ENCODE measurements at places on chromosomes 16 and 17.

DNA sequence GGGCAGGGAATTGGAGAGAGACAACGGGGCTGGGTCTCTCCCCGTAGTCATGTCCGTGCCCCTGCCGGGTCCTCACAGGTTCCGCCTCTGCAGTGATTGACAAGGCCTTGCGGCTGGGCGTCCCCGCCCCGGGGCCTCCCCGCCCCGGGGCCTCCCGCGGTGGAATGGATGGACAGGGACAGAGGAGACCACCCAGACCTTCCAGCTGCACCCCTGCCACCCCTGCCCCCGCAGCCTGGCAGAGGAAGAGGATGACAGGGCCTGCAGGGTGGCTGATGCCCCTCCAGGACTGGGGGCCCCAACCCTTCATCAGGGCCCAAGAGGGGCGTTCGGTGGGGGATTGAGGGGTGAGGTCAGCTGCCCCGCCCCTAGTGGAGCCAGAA lies 216.4 kb upstream of the CIBAR2 start:
- no peak for DNase-seq

DNA sequence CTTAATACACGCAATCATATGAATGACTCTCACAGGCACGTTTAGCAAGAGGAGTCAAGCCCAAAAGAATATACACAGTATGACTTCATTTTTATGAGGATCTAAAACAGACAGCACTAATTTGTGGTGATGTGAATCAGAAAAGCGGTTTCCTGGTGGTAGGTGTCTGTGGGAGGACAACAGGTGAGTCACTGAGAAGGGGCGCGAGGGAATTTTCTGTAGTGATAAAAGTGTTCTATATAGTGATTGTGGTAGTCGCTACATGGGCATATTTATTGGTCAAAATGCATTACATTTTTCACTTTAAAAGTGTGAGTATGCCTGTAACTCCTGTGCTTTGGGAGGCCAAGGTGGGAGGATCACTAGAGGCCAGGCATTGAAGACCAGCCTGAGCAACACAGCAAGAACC lies 7.6 kb upstream of the TNRC6A start:
- no peak for DNase-seq

- peak; percentile 62 for DNase-seq
Measured at GRCh38 chr17:37488607-37489196, 989 bp upstream of the DUSP14 start.

- no peak for DNase-seq
Measured at GRCh38 chr17:34163123-34163522, 92.0 kb upstream of the CCL2 start.

- DNase-seq = no peak
Measured at GRCh38 chr17:55320594-55321426, 56.0 kb downstream of the HLF start.

DNA sequence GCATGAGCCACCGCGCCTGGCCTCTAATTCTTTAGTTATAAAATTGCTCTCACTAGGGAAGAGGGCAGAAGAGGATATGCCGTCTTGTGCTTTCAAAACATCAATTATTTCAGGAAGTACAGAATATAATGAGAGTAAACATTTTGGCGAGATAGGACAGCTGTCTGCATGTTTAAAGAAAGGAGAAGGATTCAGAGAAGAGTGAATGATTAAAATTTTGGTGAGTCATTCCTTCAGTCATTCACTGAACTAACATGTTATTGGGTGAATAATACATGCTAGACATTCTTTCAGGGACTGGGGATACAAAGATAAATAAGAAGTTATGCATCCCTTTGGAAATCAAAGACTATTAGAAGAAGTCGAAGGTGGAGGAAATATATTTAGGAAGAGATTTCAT lies 590.3 kb upstream of the GOT2 start:
- DNase-seq = no peak

DNA sequence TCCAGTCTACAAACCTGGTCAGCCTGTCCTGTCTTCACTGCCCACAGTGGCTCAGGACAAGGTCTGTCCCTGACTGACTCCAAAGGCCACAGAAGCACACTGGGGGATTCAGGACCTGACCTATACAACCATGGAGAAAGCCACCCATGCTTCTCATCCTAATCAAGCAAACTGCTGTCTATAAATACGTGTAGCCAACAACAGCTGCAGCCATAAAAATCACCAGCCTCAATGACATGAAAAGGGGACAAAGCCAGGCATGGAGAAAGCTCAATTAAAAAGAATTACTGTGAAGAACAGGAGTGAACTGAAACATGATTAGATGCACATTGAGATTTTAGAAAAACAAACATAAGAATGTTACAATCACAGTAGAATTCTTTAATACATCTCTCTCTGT lies 170.1 kb downstream of the CDK5R1 start:
- no peak for DNase-seq

GRCh38 chr16:965036-965395 lies 5.8 kb downstream of the LMF1 start:
- no peak for DNase-seq

DNA sequence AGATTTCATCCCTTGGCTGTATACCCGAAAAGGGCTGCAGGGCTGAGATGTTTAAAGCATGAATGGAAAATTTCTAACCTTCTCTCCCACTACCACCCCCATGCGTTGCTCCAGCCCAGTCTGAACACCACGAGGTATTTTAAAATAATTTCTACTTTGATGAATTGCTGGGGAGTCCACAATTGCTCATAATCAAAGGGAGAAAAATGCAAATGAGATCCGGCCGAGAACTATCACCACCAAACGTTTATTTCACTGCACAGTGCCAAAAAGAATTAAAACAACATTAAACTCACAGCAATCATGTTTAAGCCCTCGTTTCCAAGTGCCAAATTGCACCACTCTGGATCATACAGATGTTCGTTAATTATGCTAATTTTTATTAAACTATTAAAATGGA lies 36.7 kb downstream of the SNX11 start:
- no peak for DNase-seq

DNA sequence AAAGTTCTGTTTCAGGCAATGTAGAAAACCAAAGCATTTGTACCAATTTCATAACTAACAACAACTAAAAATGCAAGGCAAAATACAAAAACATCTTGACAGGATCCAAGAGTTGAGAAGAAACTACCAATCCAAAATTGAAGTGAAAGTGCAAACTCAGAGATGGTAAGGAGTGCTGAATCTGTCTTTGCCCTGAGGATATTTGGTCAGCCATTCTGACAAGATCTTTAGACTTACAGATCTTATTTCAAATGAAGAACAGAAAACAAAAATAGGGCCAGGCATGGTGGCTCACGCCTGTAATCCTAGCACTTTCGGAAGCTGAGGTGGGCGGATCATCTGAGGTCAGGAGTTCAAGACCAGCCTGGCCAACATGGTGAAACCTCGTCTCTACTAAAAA lies 412.8 kb downstream of the ZFHX3 start:
- no peak for DNase-seq

- no peak for DNase-seq
Measured at GRCh38 chr16:88809068-88809675, 2.6 kb downstream of the APRT start.

- DNase-seq = no peak
Measured at GRCh38 chr16:51184702-51185433, 33.8 kb upstream of the SALL1 start.

- DNase-seq = no peak
Measured at GRCh38 chr16:708959-709358, 3.4 kb upstream of the FBXL16 start.

DNA sequence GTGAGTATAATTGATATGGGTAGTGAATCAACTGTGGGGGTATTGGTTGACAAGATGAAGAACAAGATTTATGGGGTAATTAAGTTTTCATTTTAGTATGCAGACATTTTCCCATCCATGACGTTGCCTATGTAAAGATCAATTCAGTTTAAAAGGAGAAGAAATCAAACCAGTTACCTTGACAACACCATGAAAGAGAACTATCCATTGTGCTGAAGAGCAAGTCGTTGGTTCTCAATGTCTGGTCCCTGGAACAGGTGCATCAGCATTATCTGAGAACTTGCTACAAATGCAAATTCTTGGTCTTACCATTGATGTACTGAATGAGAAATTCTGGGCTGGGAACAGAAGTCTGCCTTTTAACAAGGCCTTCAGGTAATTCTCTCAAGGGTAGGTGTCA lies 801 bp upstream of the OR4D2 start:
- DNase-seq = no peak

GRCh38 chr17:62723842-62724241 lies 84.3 kb downstream of the MARCHF10 start:
- no peak for DNase-seq

- peak; percentile 39 for DNase-seq
Measured at GRCh38 chr17:76909971-76910760, 42.0 kb downstream of the MGAT5B start.

DNA sequence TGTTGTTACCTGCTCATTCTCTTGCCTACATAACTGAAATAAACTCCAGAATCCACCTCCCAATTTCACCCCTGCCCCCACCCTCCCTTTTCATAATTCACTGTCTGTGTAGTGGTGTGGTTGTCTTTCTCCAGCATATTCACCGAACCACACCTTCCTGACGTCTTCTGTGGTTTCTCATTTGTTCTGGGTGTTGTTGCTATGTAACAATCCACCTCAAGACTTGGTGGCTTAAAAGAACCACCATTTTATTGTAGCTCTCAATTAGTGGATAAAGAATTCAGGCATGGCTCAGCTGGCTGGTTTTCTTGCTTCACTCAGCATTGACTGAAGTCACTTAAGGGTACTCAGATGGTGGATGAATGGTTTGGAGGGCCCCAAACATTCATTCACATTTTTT lies 229.8 kb downstream of the MAF start:
- DNase-seq = no peak

GRCh38 chr17:64492481-64493109 lies 4.3 kb downstream of the POLG2 start:
- no peak for DNase-seq

GRCh38 chr17:19369846-19370492 lies 7.4 kb upstream of the B9D1 start:
- no peak for DNase-seq

DNA sequence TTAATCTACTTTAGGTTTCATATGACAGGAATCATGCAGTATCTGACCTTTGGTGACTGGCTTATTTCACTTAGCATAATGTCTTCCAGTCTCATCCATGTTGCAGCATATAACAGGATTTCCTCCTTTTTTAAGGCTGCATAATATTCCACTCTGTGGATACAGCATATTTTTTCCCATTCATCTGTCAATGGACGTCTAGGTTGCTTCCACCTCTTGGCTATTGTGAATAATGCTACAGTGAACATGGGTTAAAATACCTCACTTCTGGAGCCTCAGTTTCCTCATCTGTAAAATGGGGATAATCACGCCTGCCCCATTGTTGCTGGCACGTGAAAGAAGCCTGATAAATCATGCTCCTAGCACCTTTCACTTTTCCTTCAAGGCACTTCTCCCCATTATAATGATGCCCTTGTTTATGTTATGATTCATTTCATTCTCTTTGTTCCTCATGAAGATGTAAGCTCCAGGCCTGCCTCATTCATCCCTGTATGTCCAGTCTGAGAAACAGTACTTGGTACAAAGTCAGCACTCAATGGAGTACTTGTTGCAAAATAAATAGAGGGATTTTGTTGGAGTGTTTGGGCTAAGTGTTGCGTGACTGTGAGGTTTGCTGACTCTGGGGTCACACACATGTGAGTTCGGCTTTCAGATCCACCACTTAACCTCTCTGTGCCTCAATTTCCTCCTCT lies 59.6 kb downstream of the ABAT start:
- DNase-seq = no peak

- no peak for DNase-seq
Measured at GRCh38 chr17:77833769-77834168, 124.7 kb upstream of the TNRC6C start.

DNA sequence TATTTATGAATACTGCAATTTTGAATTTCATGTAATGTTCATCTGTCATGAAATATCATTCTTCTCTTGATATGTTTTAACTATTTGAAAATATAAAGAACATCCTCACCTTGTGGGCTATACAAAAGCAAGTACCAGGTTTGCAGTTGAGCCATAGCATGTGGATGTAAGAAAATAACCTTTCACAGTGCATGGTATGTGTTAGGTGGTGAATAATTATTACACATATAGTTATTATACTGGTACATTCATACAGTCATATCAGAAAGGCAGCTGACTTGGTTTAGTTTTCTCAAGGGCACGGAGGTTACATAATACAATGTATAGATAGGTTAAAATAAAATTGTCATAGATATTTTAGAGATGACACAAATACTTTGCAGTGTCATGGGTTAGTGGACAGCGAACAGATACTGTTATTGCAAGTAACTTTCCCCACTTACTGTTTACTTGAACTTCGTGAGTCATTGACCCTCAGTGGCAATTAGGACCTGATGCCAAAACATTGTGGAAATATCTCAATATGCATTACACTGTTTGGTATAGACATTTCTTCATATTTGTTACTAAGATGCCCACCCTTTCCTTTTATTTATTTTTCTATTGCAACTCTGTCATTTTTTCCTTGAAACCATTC lies 445.4 kb upstream of the GOT2 start:
- DNase-seq = no peak

DNA sequence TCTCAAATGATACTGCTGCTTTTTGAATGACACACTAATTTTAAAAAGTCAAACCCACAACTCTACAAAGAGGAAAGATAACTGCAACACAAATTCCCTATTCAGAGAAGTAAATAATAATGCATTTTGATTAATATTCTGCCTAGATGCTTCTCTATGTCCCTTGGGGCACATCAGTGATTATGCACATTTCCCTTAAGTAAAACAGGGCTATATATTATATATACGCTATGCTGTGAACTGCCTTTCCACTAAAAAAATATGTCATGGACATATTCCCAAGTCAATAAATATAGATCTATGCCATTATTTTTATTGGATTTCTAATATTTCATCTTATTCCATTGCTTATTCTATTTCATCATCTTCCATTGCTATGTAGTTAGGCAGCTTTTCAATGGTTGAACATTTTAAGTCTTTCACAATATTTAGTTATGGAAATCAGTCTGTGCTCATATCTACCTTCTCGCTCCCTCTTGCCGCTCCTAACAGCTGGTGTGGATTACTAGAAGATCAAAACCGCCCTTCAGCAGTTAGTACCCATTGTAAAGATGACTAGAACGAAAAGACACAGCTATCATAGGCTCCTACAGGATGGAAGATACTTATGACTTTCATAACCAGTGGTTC lies 468.2 kb upstream of the GOT2 start:
- DNase-seq = no peak

DNA sequence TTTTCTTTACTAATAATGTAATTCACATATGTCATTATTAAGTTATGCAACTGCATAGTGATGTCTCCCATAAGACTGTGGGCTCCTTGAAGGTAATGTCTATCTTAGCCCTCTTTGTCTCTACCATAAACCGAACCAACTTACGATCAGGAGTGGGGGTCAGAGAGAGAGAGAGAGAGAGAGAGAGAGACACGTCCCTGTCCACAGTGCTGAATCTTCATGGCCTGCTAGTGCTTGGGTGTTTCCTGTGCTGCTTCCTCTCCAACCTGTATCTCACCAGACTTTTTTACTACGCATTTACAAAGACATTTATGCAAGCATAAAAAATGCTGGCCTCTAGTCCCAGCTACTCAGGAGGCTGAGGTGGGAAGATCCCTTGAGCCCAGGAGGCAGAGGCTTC lies 52.2 kb upstream of the HAPSTR1 start:
- DNase-seq = no peak

GRCh38 chr16:56749672-56750491 lies 20.0 kb downstream of the NUP93 start:
- DNase-seq = no peak
